ENCODE measurements at places on chromosomes 7 and 10.

DNA sequence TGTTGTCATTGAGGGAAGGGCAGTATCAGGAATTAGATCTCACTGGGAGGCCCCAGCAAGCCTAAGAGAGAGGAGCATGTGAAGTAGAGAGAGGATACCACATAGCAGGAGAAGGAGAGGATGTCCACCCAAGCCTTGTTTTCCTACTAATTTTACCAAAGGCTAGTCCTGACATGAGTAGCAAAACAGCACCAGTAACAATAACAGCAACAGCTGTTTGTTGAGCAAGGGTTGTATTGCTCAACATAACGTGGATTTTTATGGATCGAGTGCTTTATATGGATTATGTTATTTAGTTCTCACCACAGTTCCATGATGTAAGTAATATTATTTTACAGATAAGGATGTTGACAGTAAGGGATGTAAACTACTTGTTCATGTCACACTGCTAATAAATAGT, 135.2 kb upstream of the DLX6 start:
- DNase-seq: no peak

- DNase-seq: no peak
Measured at GRCh38 chr7:18145160-18145559, 117.5 kb upstream of the PRPS1L1 start.

- DNase-seq: no peak
Measured at GRCh38 chr10:22648547-22648961, 65.8 kb downstream of the PIP4K2A start.

DNA sequence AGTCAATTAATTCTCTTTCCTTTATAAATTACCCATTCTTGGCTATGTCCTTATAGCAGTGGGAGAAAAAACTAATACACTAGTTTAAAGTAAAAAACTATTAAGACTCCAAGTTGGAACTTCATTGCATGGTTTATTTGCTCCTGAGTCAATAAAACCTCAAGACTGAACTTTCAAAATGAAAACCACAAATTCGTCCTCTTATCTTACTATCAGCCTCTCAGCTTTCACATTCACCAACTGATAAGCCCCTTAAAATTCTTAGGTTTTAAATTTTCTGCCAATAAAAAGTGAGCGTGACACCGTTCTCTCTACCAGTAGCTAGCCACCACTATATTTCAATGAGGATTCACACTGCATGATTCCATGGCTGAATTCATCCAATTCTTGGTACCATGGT, 346.4 kb upstream of the NPSR1 start:
- peak; percentile 10 for DNase-seq

DNA sequence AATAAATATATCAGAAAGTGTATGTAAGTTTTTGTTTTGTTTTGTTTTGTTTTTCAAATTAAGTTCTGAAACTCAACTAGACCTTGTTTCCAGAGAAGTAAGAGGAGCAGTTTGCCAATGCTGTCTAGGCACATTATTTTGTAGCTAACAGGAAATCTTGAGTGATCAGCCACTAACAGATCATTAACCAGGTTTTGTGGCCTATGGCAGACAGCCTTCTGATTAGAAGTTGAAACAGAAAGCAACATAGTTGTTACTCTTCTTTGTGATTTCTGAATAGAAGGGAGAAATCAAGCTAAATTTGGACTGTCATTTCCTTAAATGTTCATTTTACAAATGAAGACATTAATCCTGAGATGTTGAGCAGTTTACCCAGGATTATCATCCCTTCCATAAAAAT, 142.6 kb downstream of the PLXDC2 start:
- no peak for DNase-seq

DNA sequence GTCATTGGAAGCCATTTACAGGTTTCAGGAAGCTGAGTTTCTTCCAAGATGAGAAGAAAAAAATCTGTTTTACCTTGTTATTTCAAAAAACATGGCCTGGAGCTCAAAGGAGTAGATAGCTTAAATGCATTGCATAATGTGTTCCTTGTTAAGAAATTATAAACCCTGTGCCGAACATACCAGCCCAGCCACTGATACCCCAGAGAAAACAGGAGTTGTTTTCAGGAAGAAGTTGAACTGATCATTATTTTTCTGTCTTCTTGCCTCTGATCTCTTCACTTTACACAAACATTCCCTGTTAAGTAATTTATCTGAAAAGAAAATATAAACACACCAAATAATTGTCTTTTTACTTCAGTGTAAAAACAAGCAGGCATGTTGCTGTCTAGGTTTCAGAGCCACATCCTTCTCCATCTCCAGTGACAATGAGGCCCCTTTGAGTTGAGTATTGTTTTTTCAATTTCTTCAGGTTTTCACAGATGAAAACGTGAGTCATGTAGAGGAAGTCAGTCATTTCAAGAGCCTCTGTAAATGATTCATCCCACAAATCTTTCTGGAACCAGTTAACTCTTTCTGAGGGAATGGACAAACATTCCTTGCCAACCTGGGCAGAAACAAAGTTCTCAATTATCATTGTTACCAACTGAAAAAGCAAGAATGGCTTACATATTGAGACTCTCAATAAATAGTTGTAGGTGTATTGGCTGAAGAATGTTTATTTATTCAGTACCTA, 244.2 kb downstream of the IPMK start:
- peak; percentile 62 for DNase-seq

- DNase-seq: no peak
Measured at GRCh38 chr7:117896339-117896738, 23.1 kb upstream of the CTTNBP2 start.

- DNase-seq: no peak
Measured at GRCh38 chr10:25552283-25552919, 377.6 kb downstream of the GPR158 start.

DNA sequence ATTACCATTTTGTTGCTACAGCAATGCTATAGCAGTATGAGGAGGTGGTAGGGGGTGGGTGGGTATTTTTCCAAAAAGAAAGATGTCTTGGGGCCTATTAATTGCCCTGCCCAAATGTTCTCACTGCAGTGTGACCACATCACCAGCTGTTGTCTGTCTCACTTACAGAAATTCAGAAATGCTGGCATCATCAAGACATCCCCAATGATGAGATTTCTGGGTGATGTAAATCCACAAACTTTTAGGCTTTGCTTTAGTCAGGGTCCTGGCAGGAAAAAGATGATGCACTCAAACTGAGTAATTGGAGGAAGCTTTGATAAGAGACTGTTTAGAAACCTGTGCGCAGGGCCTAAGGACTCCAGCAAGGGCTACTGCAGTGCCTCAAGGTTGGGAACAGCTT, 56.2 kb upstream of the OPN4 start:
- DNase-seq: no peak

Data from brain microvascular endothelial cell (primary cell).